NCI-H1048 (cell line): ENCODE measurements at places on chromosomes 5 and 9.

DNA sequence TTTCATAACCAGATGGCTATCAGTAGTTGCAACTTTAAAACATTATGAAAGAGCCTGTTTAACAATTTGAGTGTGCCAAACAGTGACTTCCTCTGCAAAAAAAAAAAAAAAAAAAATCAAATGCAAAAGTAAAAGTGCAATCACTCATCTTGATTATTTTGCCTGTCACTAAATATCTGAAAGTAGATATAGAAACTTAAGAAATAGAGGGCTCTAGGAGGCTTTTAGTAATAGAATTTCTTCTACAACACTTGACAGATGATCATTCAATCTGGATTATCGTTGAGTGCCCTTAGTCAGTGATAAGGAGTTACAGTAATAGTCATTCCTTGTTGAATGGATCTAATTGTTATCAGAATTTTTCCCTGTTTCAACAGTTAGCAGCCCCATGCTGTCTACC, 101.8 kb downstream of the CETN3 start:
- no peak for DNase-seq

GRCh38 chr5:180127682-180128670, 56.4 kb upstream of the RNF130 start:
- DNase-seq = no peak

DNA sequence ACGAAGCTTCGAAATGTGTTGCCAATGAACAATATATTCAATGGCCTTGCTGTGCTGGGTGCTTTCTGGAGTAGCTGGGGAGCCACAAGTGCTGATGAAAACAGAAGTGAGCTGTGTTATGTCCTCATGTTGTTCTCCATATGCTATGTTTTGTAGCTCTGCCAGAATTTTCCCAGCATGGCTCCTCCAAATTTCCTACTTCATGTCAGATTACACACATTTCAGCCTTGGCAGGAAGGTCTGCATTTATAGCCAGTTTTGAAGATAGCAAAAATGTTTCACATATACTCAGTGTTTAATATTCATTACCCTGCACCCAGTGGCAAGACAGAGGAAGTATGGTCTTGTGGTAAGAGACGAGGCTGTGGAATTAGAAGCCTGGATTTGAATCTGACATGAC, 22.6 kb upstream of the NMUR2 start:
- DNase-seq = no peak

DNA sequence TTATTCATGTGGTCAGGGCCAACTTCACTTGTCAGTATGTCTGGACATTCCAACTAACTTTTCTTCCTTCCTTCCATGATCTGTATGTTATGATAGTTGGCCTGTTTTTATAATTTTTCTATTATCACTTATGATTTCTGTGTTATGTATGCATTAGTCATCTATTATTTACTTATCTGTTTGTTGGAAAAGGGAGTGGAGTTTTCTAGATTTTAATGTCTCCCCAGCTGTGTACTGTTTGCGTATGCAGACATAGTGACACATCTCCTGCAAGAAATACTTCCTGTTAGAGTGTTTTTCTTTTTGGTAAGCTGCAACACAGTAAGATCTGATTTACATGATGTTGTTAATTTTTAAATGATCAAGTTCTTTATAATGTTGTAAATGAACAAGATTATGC, 8.7 kb upstream of the INSYN2B start:
- no peak for DNase-seq

DNA sequence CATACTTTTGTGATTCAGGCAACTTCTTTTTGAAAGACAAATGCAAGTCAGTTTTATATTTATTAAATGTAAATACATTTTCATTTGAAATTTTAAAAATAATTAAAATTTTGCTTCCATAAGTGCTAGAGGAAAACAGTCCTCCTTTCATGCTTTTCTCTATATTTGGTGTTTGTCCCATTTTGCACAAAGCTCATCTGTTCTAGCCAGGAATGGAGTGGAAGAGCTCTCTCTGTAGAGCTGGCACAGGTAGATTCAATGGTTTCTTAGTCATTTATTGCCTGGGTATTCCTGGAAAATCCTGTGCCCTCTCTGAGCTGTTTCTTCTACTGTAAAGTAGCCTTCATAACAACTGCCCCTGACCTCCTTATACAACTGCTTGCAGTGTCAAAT, 267.6 kb upstream of the HAPLN1 start:
- DNase-seq = no peak

DNA sequence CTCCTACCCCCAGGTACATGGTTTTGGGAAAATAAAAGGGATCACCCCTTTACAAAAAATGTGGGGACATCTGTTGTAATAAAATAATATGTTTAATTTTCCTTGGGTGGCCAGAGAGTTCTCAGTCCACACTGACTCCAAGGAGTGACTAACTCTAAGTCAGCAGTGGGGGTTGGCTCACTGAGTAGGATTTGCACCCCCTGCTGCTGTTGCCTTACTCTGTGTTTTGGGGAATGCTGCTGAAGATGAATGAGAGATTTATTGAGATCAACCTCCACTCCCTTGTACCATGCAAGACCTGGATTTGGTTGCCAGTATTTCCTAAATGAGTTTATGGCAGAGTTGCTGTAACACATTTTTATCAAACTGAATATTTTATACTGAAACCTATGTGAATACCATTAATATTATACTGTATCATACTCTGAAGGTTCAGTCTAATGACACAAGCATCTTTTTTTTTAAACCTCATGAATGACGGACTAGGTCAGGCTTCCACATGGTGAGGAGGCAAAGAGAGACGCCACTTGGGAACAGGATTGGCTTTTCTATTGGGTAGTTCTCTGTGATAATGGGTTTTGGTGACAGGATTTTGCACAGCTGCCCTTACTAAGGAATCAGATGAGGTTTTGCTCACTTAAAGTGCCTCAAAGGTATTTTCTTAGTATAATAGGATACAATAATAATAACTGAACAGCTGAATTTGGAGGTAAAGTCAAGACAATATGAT, 121.3 kb upstream of the OSMR start:
- no peak for DNase-seq

GRCh38 chr9:134299883-134300282, 26.4 kb upstream of the RXRA start:
- DNase-seq = no peak

DNA sequence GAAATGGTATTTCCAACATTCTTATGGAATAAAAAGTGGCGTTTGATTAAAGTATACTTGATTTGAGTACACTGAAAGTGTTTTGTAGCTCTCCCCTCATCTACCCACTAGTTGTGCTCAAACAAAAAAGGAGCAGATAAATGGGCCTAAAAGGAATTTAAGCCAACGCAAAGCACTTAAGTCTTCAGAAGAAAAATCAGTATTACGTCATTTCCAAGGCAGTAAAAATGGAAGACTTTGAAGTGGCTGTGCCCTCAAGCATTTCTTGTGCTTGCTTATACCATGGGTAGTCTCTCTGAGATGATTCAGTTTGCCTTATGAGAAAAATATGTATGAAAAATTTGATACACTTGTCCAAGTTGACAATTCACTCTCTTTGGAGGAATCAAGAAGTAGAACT, 279.9 kb upstream of the CD180 start:
- DNase-seq = no peak

GRCh38 chr5:61719124-61719523, 387.1 kb downstream of the ZSWIM6 start:
- DNase-seq = no peak

DNA sequence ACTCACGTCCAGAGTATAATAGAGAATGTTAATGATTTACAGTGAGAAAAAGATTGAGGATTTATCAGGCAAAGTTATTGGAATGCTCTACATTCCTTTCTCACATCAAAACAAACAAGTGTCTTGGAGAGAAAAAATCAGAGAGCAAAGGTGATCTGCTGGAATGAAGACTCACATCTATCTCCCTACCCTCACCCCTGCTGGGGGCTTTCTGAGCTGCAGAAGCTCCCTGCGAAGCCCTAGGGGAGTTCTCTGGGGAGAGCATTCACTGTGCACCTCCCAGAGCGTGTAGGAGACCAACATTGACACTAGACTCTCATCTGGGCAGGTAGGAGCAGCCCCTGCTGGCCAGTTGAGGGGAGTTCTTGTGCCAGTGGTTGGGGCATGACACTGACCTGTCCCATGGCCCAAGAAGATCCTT, 76.6 kb upstream of the ADAMTS16 start:
- no peak for DNase-seq

DNA sequence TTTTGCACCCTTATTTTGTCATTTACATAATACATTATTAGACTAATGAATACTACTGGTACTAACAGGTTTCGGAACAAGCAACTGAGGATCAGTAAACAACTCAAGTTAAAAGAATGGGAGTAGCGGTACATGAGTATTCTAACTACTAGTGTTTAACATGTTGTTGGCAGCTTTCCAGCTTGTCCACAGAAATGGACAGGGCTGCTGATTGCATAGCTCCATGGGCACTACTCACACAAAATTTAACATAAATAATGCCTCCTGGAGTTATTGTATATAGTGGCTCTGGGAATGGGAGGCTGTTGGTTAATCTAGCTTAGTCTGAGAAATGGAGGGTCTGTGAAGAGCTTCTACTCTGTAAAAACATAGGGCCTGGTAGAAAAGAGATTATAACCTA, 6.7 kb downstream of the NCBP1 start:
- DNase-seq = no peak

DNA sequence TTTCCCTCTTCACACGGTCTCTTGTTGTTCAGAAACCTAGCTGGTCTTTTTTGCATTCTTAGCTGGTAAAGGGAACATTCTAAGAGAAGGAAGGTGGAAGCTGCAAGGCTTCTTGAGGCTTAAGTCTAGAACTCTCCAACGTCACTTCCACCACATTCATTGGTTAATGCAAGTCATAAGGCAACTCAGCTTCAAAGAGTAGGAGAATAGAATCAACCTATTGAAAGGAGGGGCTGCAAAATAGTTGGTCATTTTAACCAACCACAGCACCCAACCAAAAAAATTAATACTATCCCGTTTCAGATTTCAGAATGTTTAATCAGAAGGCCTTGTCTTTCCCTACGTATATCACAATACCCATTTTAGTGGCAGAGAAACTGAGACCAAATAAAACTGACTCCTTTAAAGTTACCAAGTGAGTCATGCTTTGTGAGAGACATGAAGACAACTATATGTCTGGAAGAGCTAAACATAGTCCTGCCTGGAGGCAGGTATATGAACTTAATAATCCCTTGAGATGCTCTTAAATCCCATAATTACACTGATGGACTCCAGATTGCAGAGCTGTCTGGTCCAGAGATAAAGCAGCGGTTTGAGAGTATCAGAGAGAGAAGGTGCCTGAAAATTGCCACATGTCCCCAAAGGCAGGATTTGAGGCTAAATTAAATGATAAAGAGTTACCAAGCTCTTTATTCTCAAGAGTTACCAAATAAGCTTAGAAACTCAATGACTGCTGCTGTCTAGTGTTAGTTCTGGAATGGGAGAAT, 14.4 kb downstream of the DOCK8 start:
- no peak for DNase-seq

DNA sequence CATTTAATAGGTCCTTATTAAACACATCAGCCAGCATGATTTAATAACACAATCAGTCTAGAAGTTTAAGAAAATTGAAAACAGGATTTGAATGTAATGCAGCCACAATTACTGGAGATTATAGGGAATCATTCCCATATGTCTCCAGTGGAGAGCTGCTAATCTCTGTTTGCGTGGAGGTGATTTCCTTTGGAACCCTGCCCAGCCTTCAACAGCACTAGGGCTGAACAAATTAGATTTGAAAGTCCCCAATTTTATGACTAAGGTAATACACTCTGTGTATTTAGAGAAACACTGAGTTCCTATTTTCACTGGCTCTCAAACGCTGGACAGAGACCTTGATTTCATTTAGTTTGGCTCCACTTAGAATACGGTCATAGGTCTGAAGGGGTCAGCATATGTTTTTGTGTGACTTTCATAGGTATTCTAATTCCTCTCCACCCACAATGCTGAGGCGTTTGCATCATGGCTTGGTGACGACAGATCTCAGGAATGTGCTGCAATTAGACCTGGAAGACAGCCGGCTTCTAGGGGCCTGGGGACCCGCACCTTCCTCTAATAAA, 508.3 kb downstream of the EBF1 start:
- DNase-seq = peak; percentile 38

GRCh38 chr5:38373743-38374142, 115.4 kb downstream of the EGFLAM start:
- DNase-seq = no peak

- no peak for DNase-seq
Measured at GRCh38 chr5:43312699-43313034, 545 bp downstream of the HMGCS1 start.

DNA sequence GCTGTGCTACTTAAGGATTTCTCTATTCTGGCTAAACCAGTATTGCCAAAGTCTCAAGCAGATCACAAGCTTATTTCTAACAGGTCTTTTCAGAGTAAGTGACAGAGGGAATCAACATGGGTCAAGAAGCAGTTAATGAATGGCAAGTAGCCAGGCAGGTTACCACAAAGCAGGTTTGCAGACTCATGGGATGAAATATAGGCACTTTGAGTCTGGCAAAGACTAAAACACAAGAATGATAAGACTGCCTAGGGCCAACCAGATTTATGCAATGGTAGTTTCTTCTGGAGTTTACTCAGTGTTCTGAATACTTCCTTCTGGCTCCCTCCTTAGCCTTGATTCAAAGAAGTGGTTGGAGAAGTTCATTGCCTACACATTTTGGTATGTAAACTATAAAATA, 3.6 kb downstream of the HMGCS1 start:
- DNase-seq = no peak

DNA sequence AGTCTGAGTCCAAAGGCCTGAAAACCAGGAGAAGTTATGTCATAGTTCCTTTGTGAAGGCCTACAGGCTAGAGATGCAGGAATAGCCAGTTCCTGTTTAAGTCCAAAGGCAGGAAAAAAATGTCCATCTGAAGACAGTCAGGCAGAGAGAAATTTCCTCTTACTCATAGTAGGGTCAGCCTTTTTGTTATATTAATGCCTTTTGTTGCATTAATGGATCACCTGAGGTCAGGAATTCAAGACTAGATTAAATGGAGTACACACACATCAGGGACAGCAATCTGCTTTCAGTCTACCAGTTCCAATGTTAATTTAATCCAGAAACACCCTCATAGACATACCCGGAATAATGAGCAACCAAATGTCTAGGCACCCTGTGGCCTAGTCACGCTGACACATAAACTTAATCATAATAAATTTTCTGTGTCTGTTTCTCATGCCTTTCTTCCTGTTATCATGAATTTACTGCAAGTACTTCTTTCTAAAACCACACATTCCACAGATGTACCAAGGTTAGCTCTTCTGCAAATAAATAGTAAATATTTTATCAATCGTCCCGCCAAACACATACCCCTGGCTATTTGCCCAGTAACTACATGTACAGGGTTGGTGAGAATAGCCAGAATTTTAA, 703.9 kb downstream of the EFNA5 start:
- no peak for DNase-seq

GRCh38 chr9:132494857-132495256, 84.8 kb downstream of the CFAP77 start:
- DNase-seq = no peak
